ENCODE measurements at places on chromosomes 2 and 18. TPM values are rescaled to one million over a fixed set of nuclear protein-coding genes. Genes with fewer than 3 reads are reported as not detected.

DNA sequence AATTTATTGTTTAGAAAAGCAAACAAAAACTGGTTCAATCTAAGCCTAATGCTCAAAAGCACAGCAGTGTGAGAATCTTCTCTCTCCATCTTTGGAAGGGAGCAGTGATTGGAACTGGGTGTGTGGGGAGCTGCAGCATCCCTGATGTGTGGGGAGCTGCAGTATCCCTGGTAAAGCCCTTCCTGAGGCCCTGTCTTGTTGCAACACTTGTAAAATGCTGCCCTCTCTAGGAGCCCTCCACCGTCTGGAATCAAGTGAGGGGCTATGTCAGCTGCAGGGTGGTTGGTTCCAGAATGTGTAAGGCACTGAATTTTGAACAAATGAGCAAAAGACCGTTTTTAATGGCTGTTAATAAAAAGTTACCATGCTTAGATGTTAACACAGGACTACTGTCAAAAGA lies 147.7 kb upstream of the RAB12 start:
- no peak overlapping the region for H3K4me3 ChIP-seq
- no peak overlapping the region for H3K27ac ChIP-seq
- DNase-seq, result no peak

GRCh38 chr18:76679945-76680344 lies 142.4 kb upstream of the ZNF236 start:
- H3K36me3 ChIP-seq, result no peaks in the 10 kb centered on the region
- H3K27me3 ChIP-seq, result no peaks in the 10 kb centered on the region
- no peak overlapping the region for H3K27ac ChIP-seq
- no peak for DNase-seq

DNA sequence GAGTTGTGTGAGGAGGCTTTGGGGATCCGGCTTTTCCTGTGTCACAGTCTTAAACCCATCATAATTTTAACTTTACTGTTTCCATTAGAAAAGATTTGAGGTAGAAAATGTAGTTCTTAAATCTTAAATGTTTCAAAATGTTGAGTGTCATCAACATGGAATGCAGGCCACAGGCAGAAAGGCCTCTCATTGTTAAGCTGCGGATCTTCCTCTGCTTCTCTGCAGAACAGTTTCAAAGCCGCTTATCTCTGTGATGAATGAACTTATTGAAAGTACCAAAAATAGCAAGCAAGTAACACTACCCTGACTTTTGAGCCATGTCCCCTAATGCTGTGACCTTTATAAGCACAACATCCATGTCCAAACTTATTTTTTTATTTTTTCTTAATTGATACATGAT lies 1645.8 kb downstream of the DPP10 start:
- H3K4me1 ChIP-seq, result no peaks in the 10 kb centered on the region
- no peak overlapping the region for H3K27ac ChIP-seq
- no peaks in the 10 kb centered on the region for H3K36me3 ChIP-seq
- no peaks in the 10 kb centered on the region for H3K27me3 ChIP-seq
- DNase-seq, result no peak
- no peak overlapping the region for H3K4me3 ChIP-seq

GRCh38 chr2:100924520-100925451 lies 77.3 kb upstream of the RPL31 start:
- no peak overlapping the region for H3K4me3 ChIP-seq
- no peaks in the 10 kb centered on the region for H3K27me3 ChIP-seq
- DNase-seq, result no peak

- H3K36me3 ChIP-seq, result no peaks in the 10 kb centered on the region
- DNase-seq, result no peak
- H3K4me3 ChIP-seq, result no peak overlapping the region
- H3K4me1 ChIP-seq, result no peaks in the 10 kb centered on the region
Measured at GRCh38 chr2:135676031-135676430, 65.6 kb upstream of the UBXN4 start.

GRCh38 chr2:168089200-168089599 lies 158.2 kb downstream of the STK39 start:
- no peak for DNase-seq
- no peaks in the 10 kb centered on the region for H3K4me1 ChIP-seq
- H3K27ac ChIP-seq, result no peak overlapping the region
- H3K27me3 ChIP-seq, result no peaks in the 10 kb centered on the region
- no peaks in the 10 kb centered on the region for H3K36me3 ChIP-seq

- no peak for DNase-seq
- no peaks in the 10 kb centered on the region for H3K4me1 ChIP-seq
- H3K36me3 ChIP-seq, result no peaks in the 10 kb centered on the region
- H3K27ac ChIP-seq, result no peak overlapping the region
- no peaks in the 10 kb centered on the region for H3K27me3 ChIP-seq
Measured at GRCh38 chr2:203583701-203584100, 48.6 kb upstream of the RAPH1 start.

GRCh38 chr2:157325786-157326185 lies at the start of gene ERMN:
ERMN (minus strand) TSS chr2:157325824; CDS start chr2:157325642, 182 bp downstream.
- H3K36me3 ChIP-seq, result no peaks in the 10 kb centered on the region
- no peaks in the 10 kb centered on the region for H3K4me1 ChIP-seq
- DNase-seq, result no peak
- H3K27me3 ChIP-seq, result no peaks in the 10 kb centered on the region

DNA sequence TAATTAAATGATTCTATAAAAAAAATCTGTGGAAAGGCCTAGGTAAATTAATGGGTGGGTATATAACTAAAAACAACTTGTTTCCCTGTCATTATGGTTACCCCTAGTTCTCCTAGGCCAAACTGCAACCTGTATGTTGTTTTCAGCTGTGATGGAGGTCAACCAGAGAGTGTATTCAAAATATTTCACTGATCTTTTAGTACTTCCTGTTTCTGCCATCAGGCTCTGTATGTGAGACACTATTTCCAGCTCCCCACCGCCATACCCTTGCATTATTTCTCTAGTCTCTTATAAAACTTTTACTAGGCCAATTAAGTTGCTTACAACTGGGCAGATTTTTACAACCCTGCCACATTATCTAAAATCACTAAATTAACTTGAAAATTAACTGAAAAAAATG lies 21.0 kb upstream of the CDKL4 start:
- DNase-seq, result no peak
- no peaks in the 10 kb centered on the region for H3K4me1 ChIP-seq
- no peak overlapping the region for H3K27ac ChIP-seq
- H3K27me3 ChIP-seq, result no peaks in the 10 kb centered on the region
- H3K4me3 ChIP-seq, result no peak overlapping the region

DNA sequence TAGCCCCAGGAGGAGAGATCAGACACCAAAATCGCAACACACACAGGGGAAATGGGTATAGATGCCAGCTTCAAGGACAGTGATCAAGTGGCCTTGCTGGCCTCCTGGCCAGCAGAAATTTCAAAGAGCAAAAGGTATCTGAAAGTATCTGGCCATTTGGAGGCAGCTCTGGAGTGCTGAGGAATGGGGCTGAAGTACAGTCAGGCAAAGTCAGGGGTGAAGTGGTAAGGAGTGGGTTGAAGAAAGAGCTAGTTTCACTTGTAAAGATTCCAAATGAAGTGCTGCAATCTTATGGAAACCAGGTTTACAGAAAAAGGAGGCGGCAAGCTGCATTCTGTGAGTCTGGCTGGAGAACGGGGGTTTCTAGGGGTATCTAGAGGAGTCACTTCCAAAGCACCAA lies 19.2 kb upstream of the PCBP1 start:
- no peak overlapping the region for H3K4me3 ChIP-seq
- H3K36me3 ChIP-seq, result no peaks in the 10 kb centered on the region

- H3K27ac ChIP-seq, result no peak overlapping the region
- no peak overlapping the region for H3K4me3 ChIP-seq
- H3K27me3 ChIP-seq, result no peaks in the 10 kb centered on the region
- DNase-seq, result no peak
Measured at GRCh38 chr2:48287976-48288375, 242.0 kb upstream of the STON1 start.

DNA sequence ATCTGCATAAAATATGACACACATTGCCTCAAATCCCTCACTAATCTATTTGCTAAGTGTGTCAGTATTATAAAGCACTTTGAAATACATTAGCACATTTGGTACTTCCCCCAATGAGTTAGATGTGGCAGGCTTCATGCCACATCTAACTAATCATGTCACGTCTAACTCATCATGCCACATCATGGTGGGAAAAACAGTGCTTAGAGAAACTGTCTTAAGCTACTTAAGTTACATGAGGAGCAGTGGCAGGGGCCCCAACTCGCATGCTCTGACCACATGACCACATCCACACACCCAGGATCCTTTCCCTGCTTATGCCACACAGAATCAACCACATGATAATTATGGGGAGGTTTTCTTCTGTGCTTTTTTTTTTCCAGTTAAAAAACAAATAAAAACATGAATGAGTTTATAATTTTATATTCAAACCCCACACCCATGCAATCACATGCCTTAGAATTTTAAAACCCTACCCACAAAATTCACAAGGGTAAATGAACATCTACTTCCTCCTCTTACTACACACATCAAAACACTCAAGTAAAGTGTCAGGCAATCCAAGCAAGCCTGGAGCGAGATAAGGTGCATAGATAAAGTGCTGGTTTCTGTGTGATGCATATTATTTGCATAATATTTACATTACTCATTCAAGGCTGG lies 1.6 kb downstream of the ABCA12 start:
- H3K4me3 ChIP-seq, result no peak overlapping the region
- no peak for DNase-seq
- no peaks in the 10 kb centered on the region for H3K27me3 ChIP-seq

DNA sequence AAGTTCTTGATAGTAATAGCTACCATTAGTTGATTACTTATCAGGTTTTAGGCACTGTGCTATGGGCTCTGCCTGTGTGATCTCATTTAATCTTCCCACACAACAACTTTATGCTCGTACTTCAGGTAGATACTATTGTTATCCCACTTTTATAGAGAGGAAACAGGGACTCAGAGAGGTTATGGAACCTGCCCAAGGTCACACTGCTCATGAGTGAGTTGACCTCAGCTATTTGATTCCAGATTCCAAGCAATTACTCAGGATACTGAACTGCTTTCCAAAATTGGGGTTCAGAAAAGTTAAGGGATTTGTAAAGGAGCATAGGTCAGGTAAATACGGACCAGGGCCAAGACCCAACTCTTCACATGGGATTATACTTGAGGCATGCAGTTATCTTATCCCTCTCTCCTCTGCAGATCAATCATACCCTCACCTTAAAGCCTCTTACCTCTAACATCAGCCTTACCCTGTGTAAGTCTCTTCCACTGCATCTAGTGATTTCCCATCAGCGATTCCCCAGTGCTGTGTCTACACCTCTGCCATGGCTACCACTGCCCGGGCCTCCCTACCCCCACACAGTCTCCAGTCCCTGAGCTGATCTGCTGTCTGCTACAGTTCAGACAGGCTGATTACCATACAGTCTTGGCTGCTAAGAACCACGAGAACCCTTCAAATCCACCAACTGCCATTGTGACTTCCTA lies 74.4 kb downstream of the ANTXR1 start:
- peaks cover 50% of the 10 kb centered on the region for H3K4me1 ChIP-seq
- peaks cover 11% of the 10 kb centered on the region for H3K36me3 ChIP-seq
- no peaks in the 10 kb centered on the region for H3K27me3 ChIP-seq
- no peak overlapping the region for H3K27ac ChIP-seq
- H3K4me3 ChIP-seq, result no peak overlapping the region

GRCh38 chr2:63003351-63003750 lies 47.3 kb upstream of the OTX1 start:
- H3K4me1 ChIP-seq, result no peaks in the 10 kb centered on the region
- DNase-seq, result no peak
- H3K27me3 ChIP-seq, result no peaks in the 10 kb centered on the region

- H3K36me3 ChIP-seq, result no peaks in the 10 kb centered on the region
- H3K4me3 ChIP-seq, result no peak overlapping the region
Measured at GRCh38 chr2:2270808-2271415, 60.2 kb downstream of the MYT1L start.

- H3K4me1 ChIP-seq, result no peaks in the 10 kb centered on the region
- H3K27ac ChIP-seq, result no peak overlapping the region
- no peak overlapping the region for H3K4me3 ChIP-seq
- DNase-seq, result no peak
- H3K27me3 ChIP-seq, result no peaks in the 10 kb centered on the region
Measured at GRCh38 chr2:224263571-224264043, 138.3 kb downstream of the FAM124B start.

DNA sequence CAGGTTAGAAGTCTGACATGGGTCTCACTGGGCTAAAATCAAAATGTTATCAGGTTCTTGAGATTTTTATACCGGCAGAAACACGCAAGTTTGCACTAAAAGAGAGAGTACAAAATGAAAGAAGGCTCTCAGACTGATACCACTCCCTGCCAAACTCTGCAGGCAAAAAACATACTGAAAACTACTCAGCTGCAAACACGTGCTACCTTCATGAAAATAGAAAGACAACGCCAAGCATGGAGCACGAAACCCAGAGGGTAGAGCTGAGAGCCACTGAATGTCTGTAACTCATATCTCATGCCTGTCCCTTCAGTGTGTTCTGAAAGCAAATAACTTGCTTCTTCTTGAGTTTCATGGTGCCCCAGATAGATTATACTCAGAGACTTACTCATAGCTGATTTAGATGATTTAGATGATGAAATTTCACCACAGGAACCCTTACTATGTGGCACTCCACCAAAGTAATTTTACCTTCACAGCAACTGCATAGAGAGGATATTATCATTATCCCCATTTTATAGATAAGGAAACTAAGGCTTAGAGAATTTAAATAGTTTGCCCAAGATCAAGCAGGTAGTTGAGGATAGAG lies 313.0 kb upstream of the SLC39A10 start:
- no peak overlapping the region for H3K27ac ChIP-seq
- H3K27me3 ChIP-seq, result no peaks in the 10 kb centered on the region
- H3K4me3 ChIP-seq, result no peak overlapping the region
- DNase-seq, result no peak
- H3K4me1 ChIP-seq, result no peaks in the 10 kb centered on the region

DNA sequence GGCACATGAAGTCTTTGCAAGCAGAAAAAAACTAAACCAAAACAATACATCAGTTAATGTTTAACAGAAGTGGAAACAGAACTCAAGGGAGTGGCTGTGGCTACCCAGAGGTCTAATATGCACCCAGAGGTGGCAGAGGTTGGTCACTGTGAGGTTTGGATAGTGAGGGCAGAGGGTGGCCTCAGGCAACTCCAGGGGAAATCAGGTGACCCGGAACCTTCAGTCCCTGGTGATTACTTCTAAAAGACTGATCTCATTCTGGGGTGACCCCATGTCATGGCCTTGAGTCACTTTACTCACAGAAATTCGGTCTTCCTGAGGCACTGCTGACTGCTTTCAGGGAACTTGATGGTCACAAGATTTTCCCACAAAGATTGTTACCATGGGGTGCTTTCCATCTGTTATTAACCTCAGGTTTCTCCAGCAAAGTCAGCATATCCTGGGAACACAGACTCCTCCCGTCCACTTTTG lies 99.4 kb downstream of the TMEM17 start:
- H3K4me1 ChIP-seq, result peaks cover 38% of the 10 kb centered on the region
- no peaks in the 10 kb centered on the region for H3K27me3 ChIP-seq

- no peaks in the 10 kb centered on the region for H3K4me1 ChIP-seq
- no peak overlapping the region for H3K27ac ChIP-seq
- no peaks in the 10 kb centered on the region for H3K36me3 ChIP-seq
- no peaks in the 10 kb centered on the region for H3K27me3 ChIP-seq
Measured at GRCh38 chr2:172073518-172073917, 11.8 kb upstream of the DLX1 start.

GRCh38 chr2:37337620-37338280 lies 6.7 kb upstream of the QPCT start:
- no peaks in the 10 kb centered on the region for H3K27me3 ChIP-seq
- no peaks in the 10 kb centered on the region for H3K4me1 ChIP-seq
- H3K27ac ChIP-seq, result no peak overlapping the region
- H3K36me3 ChIP-seq, result no peaks in the 10 kb centered on the region

The FBXO41 gene
- 13.9 TPM for total RNA-seq

The DTNB gene
- 9.4 TPM for total RNA-seq

The CD8A gene
- total RNA-seq, result 0.63 TPM

The REG3A gene
- total RNA-seq, result not detected

The LRRTM1 gene
- 2.1 TPM for total RNA-seq

The EFR3B gene
- total RNA-seq, result 7.1 TPM
